ENCODE measurements at places on chromosomes 7 and 10. TPM values are rescaled to one million over a fixed set of nuclear protein-coding genes. Genes with fewer than 3 reads are reported as not detected.

The SFXN3 gene
- 81.9 TPM for total RNA-seq

The PRRT4 gene
- total RNA-seq = not detected

The KLF14 gene
- total RNA-seq = not detected

The SKAP2 gene
- 9.9 TPM for total RNA-seq

The MGMT gene
- total RNA-seq = 17.7 TPM

The MYOF gene
- 254 TPM for total RNA-seq

The HMX2 gene
- not detected for total RNA-seq

The OR9A2 gene
- not detected for total RNA-seq

The ABLIM1 gene
- total RNA-seq = 60.7 TPM

Measured in bladder microvascular endothelial cell (primary cell).